ENCODE measurements at places on chromosomes 3 and 15.

- DNase-seq = no peak
These were observed 40.1 kb downstream of the EAF1 start for GRCh38 chr3:15467227-15468181.

- no peak for DNase-seq
These were observed 3.6 kb downstream of the PRRT3 start for GRCh38 chr3:9948586-9948985.

DNA sequence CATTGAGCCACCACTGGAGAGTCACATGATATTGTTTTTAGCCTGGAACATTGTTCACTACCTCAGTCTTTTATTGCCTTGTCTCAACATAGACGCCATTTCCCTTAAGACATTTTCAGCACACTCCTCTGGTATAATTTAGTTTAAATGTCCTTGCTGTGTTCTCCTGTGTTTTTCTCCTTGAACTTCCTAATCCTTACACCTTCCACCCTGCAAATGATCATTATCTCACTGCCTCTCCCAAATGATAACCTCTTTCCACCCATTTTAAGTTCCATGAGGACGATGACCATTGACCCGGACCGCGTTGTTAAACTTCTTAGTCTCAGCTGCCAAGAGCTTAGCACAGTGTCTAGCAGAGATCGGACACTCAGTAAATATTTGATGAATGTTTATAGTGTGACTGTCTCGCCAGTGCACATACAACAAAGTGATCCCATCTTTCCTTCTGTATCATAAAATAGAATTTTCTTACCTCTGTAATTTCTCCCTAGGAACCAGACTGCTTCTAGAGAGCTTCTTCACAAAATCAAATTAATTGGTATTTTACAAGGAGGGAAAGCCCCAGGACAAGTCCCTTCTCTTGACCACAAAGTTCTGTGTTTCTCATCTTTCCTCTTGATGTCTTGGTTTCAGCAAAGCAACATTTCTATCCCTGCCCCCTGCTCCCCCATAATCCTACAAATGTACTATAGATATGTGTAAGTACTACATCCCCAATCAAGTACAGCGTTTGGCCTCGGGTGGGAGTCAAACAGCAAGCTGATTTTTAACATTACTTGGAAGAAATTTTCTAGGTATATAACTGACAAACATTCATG is 429.6 kb downstream of the LPP start:
- DNase-seq = peak; percentile 48

- DNase-seq = no peak
These were observed 209.9 kb upstream of the CTNNB1 start for GRCh38 chr3:40989141-40990061.

DNA sequence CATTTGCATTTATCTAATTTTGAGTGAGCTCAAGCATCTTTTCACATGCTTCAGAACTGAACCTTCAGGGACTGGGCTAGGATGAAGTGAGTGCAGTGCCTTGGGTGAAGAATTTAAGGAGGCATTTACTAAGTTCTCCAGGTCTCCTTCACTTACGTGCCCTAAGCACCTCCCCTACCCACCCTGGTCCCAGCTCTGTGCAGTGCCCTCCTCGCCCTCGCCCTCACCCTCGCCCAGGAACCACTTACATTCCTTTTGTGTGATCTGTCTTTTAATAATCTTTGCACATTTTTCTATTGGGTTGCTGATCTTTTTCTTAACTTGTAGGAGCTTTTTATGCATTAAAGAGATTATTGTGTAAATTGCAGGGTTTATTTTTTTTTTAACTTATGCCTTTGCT is 322.6 kb downstream of the THSD4 start:
- DNase-seq = no peak

GRCh38 chr3:76044601-76045600 is 259.6 kb upstream of the ZNF717 start:
- DNase-seq = no peak

GRCh38 chr3:108346301-108347227 is 50.2 kb downstream of the HHLA2 start:
- no peak for DNase-seq

DNA sequence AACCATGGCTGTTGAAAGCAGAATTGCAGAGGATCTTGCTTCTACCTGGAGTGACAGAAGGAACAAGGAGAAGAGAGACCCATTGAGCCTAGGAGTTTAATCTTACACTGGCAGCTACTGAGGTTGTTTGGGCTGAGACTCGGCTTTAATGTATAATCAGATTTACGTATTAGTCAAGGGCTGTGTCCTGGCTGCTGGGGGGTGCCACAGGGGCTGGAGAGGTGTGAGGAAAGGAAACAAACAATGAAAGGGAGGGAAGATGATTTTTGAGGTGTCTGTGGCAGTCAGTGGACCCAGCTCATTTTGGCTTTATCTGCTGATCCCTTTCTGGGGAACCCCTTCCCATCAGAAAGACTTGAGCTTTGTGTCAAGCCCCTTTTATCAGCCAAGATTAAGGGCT is 95.7 kb downstream of the PRICKLE2 start:
- no peak for DNase-seq

DNA sequence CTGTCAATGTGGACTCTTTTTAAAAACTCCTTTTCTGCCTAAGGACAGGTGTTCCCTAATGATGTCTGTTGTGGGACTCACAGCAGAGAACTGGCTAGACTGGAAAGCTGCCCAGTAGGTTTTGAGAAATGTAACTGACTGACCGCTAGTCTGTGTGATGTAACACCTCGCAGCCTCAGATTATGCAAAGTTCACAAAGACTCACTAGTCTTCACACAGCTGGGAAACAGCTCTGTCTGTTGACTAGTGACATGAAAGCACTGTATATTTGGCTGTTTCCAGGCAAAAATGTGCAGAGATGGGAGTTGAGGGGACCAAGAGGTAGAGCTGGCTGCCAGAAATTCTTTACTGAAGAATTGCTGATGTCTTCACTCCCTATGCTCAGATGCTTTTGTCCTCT is 10.3 kb downstream of the PDZRN3 start:
- DNase-seq = no peak

DNA sequence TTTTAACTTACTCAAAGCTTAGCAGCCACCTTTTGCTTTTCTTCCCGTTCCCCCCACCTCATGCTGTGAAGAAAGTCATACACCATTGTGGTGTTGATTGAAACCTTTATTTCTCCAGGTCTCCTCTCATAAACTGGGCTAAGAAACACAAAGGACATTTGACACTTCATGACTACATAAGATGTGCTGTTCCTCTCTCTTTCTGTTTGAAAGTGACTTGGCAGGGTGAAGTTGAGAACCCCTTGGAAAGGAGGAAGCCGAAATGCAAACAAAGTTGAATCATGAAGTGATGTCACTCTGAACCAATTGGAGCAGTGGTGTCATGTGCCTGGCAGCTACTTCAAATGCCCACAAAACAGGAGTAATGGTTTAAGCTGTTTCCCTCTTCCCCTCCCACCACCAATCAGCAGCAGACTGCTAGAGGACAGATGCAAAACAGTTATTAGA is 174.7 kb downstream of the IGF1R start:
- no peak for DNase-seq

- no peak for DNase-seq
These were observed 48.5 kb downstream of the AMOTL2 start for GRCh38 chr3:134325706-134326105.
